ENCODE measurements at places on chromosomes 3 and 15.
A peak's percentile ranks its signal among the peaks of the same experiment; 100 is the strongest.

DNA sequence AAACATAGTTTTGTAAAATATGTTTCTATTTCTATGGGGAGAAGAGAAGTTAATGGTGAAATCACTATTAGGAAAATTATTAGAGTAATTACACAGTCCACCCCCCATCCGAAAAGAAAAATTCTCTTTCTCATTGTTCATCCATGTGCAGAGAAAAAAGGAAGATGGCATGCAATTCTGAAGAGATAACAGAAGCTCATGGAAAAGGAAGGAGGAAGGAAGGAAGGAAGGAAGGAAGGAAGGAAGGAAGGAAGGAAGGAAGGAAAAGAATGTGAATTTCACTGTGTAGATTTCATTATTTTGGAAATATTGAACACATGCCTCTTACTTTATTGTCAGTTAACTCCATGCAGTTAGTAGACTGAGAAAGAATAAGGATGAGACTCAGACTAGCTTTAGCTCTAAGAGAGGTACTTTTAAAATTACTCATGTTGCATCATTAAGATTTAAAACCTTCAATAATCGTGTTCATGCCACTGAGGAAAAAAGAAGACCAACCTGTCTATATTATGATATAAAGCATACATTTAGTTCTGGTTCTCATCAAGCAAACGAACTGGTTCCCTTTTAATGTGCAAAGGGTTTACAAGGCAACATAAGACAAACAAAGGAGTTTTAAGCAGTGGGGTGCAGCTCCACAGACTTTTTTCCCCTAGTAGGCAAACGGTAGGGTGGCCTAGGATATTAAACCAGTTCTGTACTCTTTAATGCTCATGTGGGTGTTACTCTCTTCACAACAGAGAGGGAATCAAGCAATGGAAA is 379.6 kb downstream of the FOXP1 start:
- DNase-seq: no peak

GRCh38 chr3:55069950-55070349 is 142.1 kb upstream of the LRTM1 start:
- DNase-seq: no peak

GRCh38 chr3:116188231-116188785 is 257.0 kb downstream of the LSAMP start:
- no peak for DNase-seq

DNA sequence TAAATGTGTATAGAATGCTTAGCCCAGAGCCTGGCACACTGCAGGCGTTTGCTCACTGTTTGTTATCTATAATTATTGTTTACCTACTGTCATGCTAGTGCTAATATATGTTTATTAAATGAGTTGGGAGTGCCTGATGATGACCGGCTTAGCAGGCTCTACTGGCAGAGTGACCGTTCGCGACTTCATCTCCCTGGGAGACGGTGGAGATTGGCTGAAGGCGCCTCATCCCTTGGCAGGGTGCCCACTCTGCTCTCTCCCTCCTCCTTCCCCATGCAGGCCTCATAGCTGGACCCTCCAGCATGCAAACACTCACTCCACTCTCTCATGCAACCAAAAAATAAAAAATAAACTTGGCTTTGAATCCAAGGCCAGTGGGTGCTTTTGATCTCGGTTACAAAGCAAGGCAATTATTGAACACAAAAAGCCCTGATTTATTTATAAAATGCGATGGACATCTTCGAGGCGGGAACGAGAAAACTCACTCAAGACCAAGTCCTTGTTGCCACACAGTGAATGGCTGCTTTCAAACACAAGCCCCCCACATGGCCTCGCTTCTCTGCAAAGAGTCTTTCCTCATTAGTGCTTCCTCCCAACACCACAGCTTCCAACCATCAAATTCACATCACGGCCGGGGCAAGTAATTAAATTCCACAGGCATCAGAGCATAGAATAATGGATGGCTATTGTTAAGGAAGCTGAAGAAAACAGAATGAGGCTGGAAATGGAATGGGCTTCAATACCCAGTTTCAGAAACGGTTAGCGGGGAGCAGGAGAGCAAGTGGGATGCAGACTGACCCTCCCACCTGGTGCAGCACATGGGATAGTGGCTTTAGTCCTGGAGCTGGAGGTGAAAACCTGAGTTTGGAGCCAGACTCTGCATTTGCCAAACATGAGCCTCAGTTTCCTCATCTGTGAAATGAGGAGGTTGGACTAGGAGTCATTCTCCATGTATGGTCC is 135.7 kb upstream of the RAD18 start:
- peak; percentile 77 for DNase-seq

- no peak for DNase-seq
These were observed 36.8 kb upstream of the GOLGA6L2 start for GRCh38 chr15:23483821-23484299.

GRCh38 chr3:142287866-142288638 is 62.7 kb upstream of the GK5 start:
- DNase-seq: no peak

- no peak for DNase-seq
These were observed 21.0 kb downstream of the PLXNB1 start for GRCh38 chr3:48408823-48409281.

DNA sequence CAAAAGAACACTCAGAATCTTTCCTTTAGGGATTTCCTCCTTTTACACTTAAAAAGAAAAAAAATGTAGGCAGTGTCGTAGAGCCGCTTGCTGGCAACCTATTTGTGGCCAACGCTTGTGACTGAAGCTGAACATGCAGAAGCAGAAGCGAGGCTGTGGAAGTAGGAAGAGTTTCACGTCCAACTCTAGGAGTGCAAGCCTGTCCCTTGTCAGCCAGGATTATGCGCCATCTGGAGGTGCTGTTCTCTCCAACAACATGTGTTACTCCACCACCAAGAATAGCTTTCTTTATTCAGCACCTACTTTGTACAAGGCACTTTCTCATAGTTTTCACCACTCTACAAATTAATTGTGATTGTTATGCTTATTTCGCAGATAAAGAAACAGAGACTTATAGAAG is 223.2 kb upstream of the LMCD1 start:
- DNase-seq: no peak

GRCh38 chr15:96896766-96897165 is 566.3 kb downstream of the NR2F2 start:
- DNase-seq: no peak

DNA sequence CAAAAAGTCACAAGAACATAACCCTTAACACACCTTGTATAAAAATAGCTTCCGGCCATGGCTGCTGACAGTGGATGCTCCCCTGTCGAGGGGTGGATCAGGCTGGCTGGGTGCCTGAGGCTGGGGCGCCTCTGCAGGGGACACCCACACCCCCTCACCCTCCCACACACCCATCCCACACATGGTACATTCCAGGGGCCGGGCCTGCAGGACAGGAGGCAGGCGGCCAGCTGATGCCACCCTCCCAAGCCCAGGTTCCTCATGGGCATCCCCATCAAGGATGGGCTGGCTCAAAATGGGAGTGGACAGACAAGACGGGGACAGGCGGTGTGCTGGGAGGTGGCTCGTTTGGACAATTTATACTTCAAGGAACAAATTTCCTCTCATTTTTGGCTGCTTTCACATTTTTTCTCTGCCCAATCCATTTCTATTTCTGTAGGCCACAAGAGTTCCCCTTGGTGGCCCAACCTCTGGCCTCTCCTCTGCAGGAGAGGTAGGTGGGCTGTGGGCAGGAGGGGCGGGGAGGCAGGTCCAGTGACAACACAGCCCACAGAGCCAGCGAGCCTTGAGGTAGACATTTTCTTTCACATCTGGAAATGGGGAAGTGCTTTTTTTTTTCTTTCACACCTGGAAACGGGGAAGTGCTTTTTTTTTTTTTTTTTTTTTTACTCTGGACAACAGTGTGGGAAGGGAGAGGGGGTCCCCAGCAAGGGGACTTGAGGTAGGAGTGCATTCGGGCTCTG is 23.3 kb downstream of the RNU5B-1 start:
- DNase-seq: no peak

GRCh38 chr15:97755726-97756125 is 204.8 kb upstream of the ARRDC4 start:
- DNase-seq: no peak

DNA sequence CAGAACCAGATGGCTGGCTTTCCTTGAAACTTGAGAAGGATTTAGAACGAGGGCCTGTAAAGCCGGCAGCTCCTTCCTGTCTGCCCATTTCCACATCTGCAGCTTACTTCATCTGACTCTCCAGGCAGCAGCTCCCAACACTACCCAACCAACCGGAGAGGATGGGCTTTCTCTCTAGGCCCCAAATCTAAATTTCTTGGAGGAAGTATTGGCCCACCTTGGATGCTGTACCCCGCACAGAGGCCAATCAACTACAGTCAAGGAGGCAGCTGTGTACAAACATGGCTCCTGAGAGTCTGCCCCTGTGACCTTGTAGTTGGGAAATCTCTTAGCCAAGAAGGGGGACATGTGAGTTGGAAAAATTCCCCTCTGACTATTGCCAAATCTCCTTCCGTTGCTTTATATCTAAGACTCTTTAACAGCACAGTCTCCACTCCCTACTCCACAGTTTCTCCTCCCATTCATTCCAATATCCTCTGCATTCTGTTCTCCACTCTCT is 8.0 kb upstream of the ACAP2 start:
- DNase-seq: no peak

DNA sequence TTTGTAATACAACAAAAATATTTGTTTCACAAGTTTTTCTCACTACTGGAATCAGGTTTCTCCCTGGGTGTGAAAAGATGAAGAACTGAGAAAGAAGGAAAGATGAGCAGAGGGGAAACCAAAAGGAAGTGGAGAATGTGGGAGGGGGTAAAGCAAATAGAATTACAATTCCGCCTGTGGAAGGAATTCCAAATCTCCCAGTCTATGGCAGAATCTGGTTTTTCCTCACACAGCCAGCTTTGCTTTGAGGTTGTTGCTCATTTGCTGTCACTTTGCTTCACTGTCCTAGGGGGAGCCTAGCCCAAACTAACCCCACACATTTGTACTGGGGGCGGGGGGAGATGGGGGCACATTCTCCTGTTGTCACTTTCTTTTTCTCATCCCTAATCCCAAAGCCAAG is 43.9 kb downstream of the RPL22L1 start:
- no peak for DNase-seq

GRCh38 chr15:65942436-65942835 is 73.1 kb downstream of the RAB11A start:
- no peak for DNase-seq

DNA sequence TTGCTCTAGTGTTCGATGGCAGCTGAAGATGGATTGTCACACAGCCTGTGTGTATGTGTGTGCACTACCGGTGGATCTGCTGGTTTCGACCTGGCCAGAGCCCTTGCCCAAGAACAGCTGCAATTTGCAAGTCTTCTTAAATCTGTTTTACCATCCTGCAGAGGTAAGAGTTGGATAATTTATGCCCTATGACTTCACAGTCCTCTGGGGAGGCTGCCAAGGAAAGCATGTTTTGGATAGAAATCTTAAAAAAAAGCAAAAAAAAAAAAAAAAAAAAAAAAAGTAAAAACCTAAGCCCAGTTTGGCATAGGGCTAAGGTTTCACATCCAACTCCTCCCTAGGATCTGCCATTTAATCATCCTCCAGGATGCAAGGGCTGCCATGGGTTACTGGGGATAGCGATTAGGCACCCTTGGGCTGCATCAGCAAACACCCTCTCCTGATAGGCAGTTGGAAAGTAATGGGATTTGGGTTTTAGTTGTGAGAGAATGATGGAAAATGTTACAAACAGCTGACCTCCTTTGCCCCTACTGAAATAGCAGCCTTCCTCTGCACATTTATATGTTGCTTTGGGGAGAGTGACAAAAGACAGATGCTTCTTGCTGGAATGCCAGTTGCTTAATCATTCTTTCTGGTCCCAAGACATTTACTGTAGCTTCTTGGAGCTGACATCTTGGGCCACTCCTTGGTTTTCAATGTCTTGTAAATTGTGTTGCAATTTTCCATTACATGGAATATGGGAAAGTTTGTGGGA is 35.4 kb downstream of the CD200R1L start:
- DNase-seq: peak; percentile 56

DNA sequence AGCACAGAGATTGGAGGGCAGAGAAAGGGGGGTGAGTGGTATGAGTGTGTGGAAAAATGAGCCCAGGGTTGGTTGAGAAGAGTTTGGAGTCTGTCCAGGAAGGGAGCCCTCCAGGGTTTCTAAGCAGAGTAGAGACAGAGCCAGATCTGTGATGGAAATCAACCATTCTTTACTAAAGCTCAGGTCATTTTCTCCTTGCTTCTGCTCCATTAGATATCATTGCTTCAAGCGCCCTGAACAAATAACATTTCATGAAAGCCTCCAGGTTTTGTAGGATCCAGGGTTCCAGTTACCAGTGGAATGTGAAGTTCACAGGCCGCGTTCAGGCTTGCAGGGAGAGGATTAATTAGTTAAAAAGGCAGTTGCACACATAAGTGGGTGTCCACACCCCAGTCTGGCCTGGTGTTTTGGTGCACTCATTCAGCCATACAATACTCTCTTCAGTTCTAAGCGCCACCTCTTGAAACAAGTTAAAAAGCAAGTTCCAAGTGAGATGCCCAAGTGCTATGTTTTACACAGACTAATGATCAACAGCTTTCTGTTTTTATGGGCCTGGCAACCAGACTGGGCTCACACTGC is 16.4 kb upstream of the BOC start:
- peak; percentile 40 for DNase-seq

DNA sequence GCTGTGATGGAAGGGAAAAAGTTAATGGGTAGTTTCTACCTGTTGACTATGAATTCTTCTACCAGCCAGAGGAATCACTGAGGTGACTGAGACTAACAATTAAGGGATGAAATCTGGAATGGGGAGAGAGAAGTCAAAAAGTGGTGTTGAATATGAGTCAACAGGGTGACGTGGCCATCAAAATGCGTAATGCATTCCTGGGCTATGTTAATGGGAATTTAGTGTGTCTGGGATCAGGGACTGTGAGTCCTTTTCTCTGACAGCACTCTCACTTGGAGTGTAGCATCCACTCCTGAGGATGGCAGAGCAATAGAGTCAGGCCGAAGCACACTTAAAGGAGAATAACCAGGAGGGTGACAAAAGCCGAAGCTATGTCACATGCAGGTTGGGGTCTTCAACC is 60.4 kb downstream of the MESD start:
- DNase-seq: no peak

GRCh38 chr15:70423267-70423666 is 325.6 kb upstream of the TLE3 start:
- no peak for DNase-seq

DNA sequence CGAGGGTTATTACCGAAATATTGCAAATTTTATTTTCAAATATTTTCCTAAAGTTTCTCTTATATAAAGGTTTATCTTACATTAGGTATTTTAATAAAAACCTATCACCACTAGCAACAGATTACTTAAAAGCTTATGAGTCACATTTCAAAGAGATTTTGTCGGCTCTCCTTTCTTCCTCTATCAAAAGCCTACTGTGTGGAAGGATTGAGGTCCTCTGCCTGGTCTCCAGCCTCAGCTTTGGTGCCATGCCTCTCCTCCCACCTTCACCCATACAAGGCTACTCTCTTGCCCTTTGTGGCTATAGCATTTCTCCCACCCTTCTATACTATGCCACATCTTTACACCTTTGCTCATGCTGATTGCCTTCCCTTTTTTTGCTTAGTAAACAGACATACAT is 199.3 kb downstream of the TNIK start:
- no peak for DNase-seq

- DNase-seq: no peak
These were observed 22.3 kb upstream of the GHSR start for GRCh38 chr3:172470588-172470987.

Data from right hindlimb (tissue), 1 donor.